ENCODE measurements at places on chromosomes 16 and 17.

- no peak for DNase-seq
Observed at GRCh38 chr17:34412965-34413441, 50.0 kb upstream of the CCL1 start.

DNA sequence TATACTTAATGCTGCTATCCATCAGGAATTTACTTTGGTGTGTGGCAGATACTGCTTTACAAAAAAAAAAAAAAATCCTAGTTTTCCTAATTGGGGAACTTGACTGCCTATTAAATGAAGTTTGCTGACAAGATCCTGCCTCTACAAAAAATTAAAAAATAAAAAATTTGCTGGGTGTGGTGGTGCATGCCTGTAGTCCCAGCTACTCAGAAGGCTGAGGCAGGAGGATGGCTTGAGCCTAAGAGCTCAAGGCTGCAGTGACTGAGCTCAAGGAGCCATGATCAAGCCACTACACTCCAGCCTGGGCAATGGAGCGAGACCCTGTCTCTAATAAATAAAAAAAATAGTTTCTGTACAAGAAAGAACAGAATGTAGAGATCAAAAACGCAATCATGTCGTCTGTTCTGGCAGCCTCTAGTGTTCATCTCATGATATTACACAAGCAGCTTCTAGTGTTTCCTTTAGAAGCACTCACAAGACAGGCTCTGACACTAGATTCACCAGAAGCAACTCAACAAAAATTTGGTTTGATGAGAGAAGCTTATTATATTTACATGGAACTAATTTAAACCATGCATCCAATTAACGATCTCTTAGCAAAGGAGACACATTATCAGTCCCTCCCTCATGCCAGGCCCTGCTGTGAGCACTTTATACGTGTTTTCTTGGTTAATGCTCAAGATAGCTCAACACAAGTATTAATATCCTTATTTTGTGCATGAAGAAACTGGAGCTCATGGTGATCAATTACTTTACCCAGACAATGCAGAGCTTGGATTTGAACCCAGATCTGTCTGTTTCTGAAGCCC lies 6.8 kb upstream of the KRTAP17-1 start:
- DNase-seq = peak; percentile 66

- DNase-seq = no peak
Observed at GRCh38 chr17:49987290-49987585, 7.8 kb downstream of the DLX3 start.

DNA sequence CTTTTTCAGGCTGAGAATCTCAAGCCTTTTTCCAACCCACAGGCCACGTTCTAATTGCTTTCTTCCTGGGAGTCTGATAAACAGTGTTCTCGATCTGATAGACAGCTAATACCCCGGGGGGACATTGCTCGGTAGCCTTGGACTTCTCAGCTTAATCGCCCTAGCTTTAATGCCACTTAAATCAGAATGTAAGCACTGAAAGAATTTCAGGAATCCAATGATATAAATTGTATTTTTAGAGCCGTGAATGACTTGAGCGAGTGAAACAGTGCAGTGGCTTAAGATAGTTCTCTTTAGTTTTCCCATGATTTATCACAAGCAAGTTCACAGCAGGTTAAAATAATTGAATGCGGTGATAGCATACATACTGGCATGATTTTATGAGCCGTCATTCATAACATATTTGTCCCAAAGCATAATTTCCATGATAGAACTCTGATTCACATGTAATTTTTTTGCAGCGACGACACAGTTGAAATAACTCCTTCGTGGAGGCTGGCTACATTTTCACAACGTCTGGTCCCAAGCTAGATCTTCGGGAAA lies 116.1 kb upstream of the MYOCD start:
- DNase-seq = peak; percentile 53

- DNase-seq = no peak
Observed at GRCh38 chr17:42122371-42123303, at the start of gene HSPB9. TSS of gene HSPB9 (plus strand) at chr17:42122804. CDS start at chr17:42122851, 47 bp downstream.

Data from fibroblast of skin of left quadriceps (primary cell).